ENCODE measurements at places on chromosomes 16 and 17.

- DNase-seq, result no peak
These were observed 176.0 kb upstream of the AXIN2 start for GRCh38 chr17:65737451-65737850.

GRCh38 chr17:41329279-41329948, 13.9 kb upstream of the KRTAP17-1 start:
- DNase-seq, result no peak

GRCh38 chr17:77864234-77865111, 94.0 kb upstream of the TNRC6C start:
- DNase-seq, result no peak

DNA sequence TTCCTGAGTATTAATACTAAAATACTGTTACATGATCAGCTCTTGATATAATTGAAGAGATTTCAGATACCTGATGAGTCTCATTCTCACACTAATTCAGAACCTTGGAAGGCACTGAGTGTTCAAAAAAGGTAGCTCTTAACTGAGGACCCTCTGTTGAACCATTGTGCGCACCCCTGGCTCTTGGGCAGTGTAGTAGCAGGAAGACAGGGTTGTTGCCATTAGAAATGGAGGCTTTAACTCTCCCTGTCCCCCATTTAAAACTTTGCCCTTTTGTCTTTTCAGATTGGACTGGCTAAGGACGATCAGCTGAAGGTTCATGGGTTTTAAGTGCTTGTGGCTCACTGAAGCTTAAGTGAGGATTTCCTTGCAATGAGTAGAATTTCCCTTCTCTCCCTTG, 1.8 kb downstream of the EIF1 start:
- DNase-seq, result no peak

- no peak for DNase-seq
These were observed 27.5 kb downstream of the OMG start for GRCh38 chr17:31269578-31269983.

Data from activated T-cell treated with anti-CD3 and anti-CD28 coated beads for 24 hours (primary cell).